ENCODE measurements at places on chromosomes 5 and 9. TPM values are rescaled to one million over a fixed set of nuclear protein-coding genes. Genes with fewer than 3 reads are reported as not detected.

GRCh38 chr5:132489051-132489770, 1.4 kb downstream of the IRF1 start:
- DNase-seq = peak; percentile 14

DNA sequence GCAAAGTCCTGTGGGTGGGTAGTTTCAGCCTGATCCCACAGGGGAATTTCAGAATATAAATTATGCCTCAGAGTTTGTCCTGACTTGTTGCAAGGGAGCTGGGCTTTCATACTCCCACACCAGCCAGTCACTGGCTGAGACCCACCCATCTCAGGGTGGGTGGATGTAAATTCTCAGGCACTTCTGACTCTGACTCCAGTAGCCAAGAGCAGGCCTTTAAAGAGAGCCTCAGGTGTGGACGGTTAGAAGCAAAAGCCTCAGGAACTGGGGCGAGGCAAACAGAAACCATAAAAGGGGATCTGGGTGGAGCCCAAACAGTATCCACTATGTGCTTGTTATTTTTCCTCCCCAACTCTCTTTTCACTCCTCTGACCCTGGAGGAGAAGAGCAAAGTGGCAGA, 28.6 kb upstream of the FBXW11 start:
- DNase-seq = no peak

DNA sequence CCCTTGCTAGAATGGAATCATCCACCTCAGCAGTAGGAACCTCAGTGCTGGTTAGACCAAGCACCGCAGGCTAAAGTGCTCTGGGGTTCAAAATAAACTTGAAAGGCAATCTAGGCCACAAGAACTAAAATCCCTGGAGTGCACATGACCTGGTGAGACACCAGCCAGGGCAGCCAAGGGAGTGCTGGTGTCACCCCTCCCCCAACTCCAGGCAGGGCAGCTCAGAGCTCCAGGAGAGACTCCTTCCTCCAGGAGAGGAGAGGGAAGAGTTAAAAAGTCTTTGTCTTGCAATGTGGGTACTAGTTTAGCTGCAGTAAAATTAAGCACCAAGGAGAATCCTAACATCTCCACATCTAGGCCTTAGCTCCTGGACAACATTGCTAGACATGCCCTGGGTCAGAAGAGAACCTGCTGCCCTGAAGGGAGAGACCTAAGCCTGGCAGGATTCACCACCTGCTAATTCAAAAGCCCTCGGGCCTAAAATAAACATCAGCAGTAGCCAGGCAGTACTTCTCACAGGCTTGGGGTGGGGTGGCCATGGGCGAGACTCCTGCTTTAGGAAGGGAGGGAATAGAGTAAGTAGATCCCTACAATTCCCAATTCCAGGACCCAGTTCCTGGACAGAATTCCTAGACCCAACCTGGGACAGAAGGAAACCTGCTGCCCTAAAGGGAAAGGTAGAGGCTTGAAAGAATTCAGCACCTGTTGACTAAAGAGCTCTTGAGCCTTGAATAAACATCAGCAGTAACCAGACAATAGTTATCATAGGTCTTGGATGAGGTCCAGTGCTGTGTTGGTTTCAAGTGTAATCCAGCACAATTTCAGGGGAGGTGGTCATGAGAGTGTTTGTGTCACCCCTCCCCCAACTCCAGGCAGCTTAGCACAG, 25.8 kb downstream of the UGT3A2 start:
- DNase-seq = no peak

DNA sequence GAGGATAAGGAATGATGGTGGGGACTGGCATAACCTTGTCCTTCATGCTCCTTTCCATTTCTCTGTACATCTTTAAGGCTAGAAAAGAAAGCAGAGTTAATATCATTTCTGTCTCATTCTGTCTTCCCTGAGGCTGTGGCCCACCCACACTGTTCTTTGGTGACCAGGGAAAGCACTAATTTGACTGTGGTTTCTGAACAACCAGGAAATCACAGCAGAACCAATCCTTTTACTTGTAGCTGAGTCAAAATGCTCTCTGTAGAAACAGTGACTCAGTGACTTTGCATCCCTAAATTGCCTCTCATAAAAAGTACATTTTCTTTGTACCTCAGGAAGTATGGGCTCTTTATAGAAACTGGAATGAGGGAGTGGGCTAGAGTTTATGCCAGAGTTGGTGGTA, 28.1 kb downstream of the IL33 start:
- no peak for DNase-seq

DNA sequence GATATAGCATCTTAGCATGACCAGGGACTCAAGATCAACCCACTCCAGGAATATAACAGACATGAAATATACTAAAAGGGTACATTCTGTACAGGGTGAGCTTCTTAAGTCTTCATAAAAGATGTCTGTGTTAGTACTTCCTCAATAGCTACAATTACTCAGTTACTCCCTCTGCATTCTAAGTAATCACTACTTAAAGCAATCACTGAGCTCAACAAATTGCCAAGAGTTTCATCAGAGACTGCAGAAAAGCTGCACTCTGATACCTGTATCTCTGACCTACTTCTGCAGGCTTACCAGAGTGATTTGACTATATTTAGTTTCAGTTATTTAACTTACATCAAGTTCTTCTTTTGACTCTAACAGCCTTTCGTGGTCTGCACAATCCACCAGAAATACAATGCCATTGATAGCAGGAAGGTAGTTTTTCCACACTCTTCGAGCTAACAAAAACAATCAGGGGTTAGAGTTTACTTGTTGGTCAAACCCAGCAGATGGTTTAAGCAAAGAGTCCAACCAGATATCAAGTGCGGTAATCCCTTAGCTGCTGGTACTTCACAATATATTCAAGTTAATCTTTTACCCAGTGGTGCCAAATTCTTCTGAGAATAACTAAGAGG, 23.3 kb downstream of the SAR1B start:
- no peak for DNase-seq

DNA sequence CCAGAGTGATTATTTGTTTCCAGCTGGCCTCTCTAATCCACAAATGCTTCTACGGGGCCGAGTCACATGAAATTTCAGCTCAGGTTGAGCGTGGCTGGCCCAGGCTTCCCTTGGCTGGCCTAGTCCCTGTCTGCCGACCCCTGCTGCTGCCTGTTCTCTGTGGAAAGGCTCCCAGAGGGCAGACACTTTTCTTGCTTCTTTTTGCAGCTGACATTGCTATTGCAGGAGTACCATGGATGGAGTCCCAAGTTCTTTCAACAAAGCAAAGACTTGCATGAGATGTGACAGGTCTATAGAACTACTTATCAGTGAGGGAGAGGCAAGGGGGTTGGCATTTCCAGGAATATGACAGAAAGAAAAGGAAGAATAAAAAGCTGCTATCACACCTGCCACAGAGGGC, 287.4 kb upstream of the ARRDC3 start:
- no peak for DNase-seq

GRCh38 chr5:151123897-151124751, 33.5 kb downstream of the ANXA6 start:
- no peak for DNase-seq

DNA sequence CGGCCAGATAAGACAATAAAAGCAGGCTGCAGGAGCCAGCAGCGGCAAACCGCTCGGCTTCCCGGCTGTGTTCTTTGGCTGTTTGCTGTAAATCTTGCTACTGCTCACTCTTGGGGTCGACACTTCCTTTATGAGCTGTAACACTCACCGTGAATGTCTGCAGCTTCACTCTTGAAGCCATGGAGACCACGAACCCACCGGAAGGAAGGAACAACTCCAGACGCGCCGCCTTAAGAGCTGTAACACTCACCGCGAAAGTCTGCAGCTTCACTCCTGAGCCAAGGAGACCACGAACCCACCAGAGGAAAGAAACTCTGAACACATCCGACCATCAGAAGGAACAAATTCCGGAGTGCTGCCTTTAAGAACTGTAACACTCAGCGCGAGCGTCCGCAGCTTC, 451.7 kb downstream of the AGTPBP1 start:
- no peak for DNase-seq

The IL4 gene
- 21.6 TPM for total RNA-seq

DNA sequence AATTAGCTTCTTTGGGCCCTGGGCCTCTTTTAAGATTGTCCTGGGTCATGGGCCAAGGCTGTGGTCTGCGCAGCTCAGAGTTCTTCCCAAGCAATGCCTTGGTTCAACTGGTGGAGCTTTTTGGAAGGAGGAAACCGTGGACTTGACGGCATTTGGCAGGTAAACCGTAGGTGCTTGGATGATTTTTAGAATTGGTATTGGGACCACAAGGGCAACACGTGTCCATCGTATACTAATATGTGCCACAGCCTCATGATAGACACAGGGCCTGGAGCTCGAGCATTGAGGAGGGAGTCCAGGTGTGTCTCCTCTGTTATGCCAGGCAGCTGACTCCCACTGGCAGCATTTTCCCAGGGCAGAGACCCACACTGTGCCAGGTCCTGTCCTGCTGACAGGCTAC, 120.9 kb upstream of the PITX1 start:
- DNase-seq = no peak

DNA sequence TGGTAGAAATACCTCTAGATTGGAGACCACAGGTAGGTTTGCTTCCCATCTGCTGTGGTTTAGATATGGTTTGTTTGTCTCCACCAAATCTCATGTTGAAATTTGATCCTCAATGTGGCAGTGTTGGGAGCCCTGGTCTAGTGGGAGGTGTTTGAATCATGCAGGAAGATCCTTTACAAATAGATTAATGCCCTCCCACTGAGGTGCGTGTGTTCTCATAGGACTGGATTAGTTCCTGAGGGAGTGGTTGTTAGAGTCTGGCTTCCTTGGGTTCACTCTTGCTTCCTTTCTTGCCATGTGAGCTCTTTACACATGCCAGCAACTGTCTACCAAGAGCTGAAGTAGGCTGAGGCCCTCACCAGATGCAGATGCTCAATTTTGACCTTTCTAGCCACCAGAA, 391.1 kb upstream of the GRIA1 start:
- no peak for DNase-seq

DNA sequence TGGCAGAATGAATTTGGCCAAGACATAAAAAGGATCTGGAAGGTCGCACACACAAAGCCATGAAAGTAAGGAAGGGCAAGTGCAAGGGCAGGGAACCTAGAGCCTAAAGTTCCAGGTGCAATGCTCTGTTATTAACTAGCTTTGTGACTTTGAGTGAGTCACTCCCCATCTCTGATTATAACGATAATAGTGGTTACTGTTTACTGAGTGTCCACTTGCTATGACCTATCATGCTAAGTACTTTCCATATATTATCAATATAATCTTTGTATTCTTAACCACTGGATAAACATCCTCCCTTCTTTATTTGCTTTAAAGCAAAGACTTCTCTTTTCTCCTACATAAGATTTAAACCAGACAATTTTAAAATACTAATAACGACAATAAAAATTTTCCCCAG, 504.6 kb upstream of the BRINP1 start:
- no peak for DNase-seq

The MARCOL gene
- not detected for total RNA-seq

DNA sequence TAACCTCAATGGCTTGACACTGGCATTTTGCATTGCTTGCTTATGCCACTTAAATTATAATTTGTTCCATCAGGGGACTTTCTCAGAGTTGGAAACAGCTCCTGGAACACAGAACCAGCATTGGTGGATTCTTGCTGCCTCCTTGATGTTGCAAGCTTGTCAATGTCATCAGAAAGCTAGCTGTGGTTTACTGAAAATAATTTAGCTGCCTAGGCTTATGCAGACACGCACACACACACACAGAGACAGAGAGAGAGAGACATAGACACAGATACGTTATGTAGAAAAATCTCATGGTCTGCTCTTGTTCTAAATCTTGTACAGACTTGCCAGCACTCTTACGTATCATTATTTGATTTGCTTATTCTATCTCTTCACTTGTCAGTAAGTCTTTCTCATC, 78.0 kb downstream of the HMHB1 start:
- DNase-seq = no peak

DNA sequence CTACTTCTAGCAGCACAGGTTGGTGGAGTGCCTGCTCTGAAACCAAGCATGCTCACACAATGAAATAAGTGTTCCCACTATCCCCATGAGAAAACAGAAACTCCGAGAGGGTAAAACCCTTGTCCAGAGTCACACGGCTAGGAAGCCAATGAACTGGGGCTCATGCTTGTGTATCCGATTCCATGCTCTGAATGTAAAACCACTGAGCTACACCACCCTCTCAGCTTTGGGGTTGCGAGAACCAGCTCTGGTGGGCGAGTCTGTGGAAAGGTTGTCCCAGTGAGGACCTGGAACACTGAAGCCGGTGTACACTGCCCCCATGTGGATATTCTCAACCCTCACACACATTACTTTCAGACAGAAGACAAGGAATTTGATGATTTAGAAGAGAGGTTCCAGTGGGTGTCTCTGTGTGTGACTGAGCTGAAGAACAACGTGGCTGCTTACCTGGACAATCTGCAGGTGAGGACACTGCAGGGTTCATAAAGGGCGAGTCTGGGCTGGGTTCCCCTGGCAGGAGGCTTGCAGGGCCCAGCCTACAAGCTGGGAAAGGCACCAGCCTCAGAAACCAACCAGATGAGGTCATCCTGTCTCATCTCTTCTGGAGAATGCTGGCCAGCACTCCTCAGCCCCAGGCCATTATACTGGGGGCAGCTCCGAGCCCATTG, 37.4 kb downstream of the ARHGEF37 start:
- DNase-seq = no peak

GRCh38 chr5:50905996-50906570, 239.6 kb downstream of the PARP8 start:
- no peak for DNase-seq

DNA sequence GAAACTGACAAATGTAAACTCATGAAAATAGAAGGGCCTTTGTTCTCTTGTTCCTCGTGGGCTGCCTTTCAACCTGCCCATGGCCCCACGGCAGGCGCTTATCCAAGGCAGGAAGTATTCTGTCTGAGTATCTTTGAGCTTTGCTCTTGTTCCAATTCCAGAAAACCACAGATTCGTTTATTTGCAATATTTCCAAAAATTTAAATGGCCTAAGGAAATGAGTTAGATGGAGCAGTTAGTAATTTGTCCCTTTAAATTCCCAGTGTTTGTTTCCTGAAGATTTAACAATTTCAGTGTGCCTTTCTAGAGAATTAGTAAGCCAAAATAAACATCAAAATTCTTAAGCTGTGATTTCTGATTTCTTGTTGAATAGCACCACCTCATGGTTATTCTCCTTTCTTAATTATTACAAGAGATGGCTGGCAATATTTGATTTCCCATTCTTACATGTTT, 299.4 kb upstream of the RASA1 start:
- no peak for DNase-seq

- DNase-seq = no peak
Measured at GRCh38 chr9:107935931-107936330, 446.4 kb upstream of the KLF4 start.

The PITX1 gene
- 0.39 TPM for total RNA-seq

- DNase-seq = no peak
Measured at GRCh38 chr5:150497989-150498317, 10.0 kb upstream of the NDST1 start.

DNA sequence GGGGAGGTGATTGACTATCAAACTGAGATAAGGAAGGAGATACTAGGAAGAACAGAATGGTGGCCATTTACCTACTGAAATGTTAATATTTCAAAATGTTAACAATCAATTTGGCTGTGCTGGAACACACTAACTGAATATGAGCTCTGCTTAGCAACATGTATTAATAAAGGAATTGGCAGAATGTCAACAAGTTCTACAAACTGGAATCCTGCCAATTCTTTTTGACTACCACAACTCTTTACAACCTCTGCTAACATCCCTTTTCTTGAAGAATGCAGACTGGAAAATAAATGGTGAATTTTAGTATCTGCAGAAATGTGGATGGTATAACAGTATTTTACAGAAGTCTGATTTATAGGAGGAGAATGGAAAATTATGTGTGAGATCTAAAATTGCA, 446.4 kb downstream of the ISL1 start:
- DNase-seq = no peak

GRCh38 chr9:118652258-118652657, 717.0 kb downstream of the BRINP1 start:
- DNase-seq = no peak

GRCh38 chr5:145588113-145588512, 247.0 kb downstream of the PRELID2 start:
- no peak for DNase-seq

Measured in activated T-helper 2 cell treated with anti-CD3 and anti-CD28 coated beads, Interferon-gamma antibody, Interleukin-2, Interleukin-4, amounts not matched to agents 10 μg/mL and 5 μg/mL and 100 μg/mL, durations not matched to agents 14 hours and 24 hours and 36 hours (primary cell).